ENCODE measurements at places on chromosomes 12 and 14.

- no peak for DNase-seq
Observed at GRCh38 chr12:85309125-85309566, 29.1 kb downstream of the ALX1 start.

- no peak for DNase-seq
Observed at GRCh38 chr14:68214431-68214830, 394.9 kb downstream of the RAD51B start.

- no peak for DNase-seq
Observed at GRCh38 chr14:33375196-33375595, 436.5 kb downstream of the NPAS3 start.

GRCh38 chr12:117518594-117519270 is 157.3 kb upstream of the NOS1 start:
- DNase-seq = no peak

DNA sequence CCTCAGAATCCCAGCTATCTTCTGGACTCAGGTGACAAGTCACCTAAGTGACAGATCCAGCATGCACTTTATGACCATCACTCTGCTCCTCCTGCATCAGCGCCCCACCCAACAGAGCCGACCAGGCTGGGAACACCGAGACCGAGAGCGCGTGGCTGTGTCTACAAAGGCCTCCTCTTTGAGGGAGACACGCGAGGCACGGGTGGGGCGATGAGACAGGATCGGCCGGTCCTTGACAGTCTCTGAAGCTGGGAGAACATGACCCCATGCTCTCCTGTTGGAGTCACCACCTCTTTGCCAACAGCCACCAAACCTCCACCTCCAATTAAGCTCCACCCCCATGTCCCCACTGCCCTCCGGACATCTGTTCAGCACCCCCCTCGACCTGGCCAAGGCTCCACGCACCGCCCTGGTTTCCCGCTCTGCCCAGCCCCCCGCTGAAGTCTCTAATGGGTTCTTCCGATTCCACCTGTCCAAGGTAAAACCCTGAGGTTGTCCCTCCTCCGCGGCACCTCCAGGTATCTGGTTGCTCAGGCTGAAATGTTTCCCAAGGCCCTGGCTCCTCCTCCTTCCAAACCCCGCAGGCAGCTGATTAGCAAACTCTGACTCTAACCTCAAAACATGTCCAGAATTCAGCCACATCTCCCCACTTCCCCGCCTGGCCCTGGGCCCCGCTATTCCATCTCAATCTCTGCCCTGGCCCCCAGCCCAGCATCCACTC is 31.5 kb downstream of the HSP90AA1 start:
- DNase-seq = no peak

- DNase-seq = no peak
Observed at GRCh38 chr14:36226164-36226563, 49.6 kb upstream of the PTCSC3 start.

GRCh38 chr12:34186492-34186891 is 164.2 kb downstream of the ALG10 start:
- no peak for DNase-seq

- DNase-seq = no peak
Observed at GRCh38 chr12:63792338-63792737, 12.6 kb downstream of the RXYLT1 start.

GRCh38 chr14:103880348-103881267 is 33.2 kb upstream of the PPP1R13B start:
- DNase-seq = no peak

- no peak for DNase-seq
Observed at GRCh38 chr12:106878804-106879203, 76.9 kb upstream of the TMEM263 start.

- DNase-seq = no peak
Observed at GRCh38 chr14:98370352-98370751, 901.6 kb downstream of the BCL11B start.

DNA sequence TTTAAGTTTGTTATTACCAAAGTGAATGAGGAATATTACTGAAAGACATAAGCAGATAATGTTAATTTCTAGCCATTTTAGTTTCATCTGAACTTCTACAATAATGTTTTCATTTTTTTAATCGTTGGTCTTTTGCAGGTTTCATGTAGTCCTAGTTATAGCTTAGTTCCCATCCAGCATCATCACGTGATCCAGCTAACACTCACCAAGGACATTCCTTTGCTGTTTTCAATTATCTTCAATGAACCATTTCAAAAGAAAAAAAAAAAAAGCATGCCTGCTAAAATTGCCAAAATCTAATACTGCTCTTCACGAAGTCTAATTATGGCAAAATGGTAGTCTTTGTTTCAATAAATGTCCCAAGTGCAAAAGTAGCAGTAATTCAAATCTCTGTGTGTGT is 187.7 kb upstream of the ATXN7L3B start:
- no peak for DNase-seq
